Right atrium auricular region (tissue), 2 donors: ENCODE measurements at places on chromosomes 2 and 18.

- DNase-seq, result no peak
Observed at GRCh38 chr2:207241198-207241597, 75.5 kb upstream of the KLF7 start.

- DNase-seq, result no peak
Observed at GRCh38 chr18:23981369-23981980, 33.1 kb upstream of the TTC39C start.

DNA sequence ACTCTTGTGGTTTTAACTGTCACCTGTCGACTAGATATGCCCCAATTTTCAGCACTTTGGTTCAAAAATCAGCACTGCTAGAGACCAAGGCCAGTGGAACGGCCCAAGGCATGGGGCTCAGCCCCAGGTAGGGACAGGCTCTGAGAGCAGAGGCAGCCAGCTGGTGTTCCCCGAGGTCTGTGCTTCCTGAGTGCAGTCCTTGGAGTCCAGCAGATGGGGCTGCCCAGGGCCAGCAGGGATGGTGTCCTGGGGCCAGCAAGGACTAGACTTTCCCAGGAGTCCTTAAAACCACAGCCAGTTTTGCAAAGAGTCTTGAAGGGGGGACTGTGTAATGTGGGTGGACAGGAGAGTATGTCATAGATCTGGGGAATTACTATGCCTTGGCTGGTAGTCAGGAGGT, 56.3 kb downstream of the POMC start:
- DNase-seq, result no peak

- DNase-seq, result no peak
Observed at GRCh38 chr2:27446057-27446456, 3.9 kb downstream of the KRTCAP3 start.

GRCh38 chr2:160429248-160430000, 64.2 kb downstream of the RBMS1 start:
- no peak for DNase-seq

DNA sequence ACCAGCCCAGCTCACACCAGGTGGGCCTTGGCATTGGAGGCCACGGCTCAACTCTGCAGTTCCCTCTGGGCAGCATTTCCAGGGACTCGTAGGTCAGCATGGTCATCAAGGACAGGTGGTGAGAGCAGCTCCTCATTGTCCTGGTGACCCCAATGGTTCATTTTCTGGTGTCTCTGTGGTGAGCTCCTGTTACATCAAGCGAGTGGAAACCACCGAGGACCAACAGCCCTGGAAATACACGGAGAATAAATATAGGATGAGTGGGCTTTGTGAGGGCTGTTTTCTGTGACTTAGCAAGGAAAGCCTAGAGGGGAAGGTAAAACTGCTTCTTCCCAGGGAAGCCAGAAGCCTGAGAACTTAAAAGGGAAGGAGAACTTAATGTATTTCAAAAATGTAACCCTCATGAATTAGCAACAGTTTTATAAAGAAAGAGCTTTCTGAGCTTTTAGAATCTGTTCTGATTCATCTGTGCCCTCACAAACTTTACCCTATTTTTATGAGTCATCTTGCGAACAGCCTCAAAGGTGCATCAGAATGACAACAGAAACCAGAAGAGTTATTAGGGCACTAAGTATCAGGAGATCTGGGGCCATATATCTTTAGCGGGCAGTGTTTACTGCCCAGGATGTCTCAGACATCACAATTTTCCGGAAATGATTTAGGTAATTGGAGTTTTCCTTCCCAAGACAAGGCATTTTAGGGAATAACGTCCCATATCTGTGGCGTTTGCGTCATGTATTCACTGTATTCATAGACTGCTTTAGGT, 18.7 kb downstream of the C2orf92 start:
- DNase-seq, result no peak

DNA sequence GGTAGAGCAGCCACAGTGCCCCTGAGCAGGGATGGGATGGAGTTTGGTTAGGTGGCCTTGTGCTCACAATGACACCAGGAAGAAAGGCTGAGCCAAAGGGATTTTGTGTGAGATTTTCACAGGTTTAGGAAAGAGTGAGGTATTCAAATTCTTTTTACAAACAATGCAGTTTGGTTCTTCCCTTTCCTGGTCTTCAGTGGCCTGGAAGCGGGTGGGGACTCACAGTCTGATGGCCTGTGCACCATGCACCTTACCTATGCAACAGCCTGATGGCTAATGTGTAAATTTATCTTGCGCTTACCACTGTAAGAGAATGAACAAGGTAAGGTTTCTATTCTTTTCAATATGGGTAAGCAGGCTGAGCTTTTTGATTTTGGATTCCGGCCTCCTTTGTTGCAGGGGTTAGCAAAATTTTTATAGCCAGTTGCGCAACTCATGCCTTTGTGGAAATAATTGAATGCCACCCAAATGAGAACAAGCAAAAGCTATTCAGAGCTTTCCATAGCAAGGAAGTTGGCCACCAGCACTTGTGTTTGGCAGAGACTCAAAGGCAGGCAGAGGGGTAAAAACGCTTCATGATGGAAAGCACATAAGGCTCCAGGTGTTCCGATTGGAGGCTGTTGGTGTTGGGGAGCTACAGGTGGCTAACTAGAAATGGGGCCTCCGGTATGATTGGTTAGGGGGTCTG, 23.8 kb upstream of the IL1R2 start:
- DNase-seq, result no peak

GRCh38 chr2:98608962-98609604, 694 bp downstream of the UNC50 start:
- DNase-seq, result no peak

- no peak for DNase-seq
Observed at GRCh38 chr18:75915941-75916623, 488.6 kb upstream of the SMIM21 start.
